ENCODE measurements at places on chromosomes 7 and 10.

- DNase-seq, result no peak
- no peaks in the 10 kb centered on the region for H3K36me3 ChIP-seq
- H3K4me1 ChIP-seq, result no peaks in the 10 kb centered on the region
- H3K27ac ChIP-seq, result no peak overlapping the region
- no peaks in the 10 kb centered on the region for H3K27me3 ChIP-seq
These were observed 101.2 kb downstream of the GRB10 start for GRCh38 chr7:50681432-50682045.

DNA sequence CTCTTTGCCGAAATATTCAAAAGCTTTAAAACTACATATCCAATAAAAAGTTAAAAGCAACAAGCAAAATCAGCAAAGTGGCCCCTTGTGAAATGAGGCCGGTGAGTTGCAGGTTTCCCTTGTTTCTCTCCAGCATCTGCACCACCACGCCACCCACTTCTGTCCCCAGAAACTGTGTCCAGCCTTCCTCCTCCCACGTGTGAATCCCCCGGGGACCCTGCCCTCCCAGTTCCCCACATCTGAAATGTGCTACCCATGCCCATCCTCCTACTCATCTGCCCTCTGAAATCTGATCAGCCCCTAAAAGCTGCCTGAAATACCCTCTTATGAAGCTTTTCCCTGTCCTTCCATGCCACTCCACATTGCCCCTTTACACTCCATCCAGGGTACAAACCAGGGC lies 3.8 kb downstream of the ALOX5 start:
- no peak overlapping the region for H3K4me3 ChIP-seq
- no peak overlapping the region for H3K27ac ChIP-seq
- H3K27me3 ChIP-seq, result no peaks in the 10 kb centered on the region
- DNase-seq, result no peak
- H3K4me1 ChIP-seq, result peaks cover 4% of the 10 kb centered on the region

DNA sequence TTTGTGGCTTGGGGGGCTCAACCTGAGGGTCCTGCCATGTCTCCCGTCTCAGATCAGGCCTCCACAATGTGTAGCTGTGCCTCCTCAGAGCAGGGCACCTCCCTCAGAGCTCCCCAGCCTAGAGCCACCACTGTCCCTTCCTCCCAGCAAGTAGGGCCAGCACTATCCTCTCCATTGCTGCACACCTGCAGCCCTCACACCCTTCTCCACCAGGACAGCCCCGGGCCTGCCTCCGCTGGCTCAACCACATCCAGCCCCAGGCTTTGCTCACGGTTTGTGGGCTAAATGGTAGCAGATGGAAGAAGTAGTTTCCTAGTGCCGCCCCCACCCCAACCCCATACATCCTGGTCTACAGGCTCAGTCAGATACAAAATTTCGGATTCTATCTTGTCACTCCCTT lies 10.1 kb downstream of the NFKB2 start:
- H3K27ac ChIP-seq, result no peak overlapping the region
- no peaks in the 10 kb centered on the region for H3K4me1 ChIP-seq
- peaks cover 25% of the 10 kb centered on the region for H3K27me3 ChIP-seq
- DNase-seq, result no peak

- DNase-seq, result no peak
- no peaks in the 10 kb centered on the region for H3K27me3 ChIP-seq
- no peaks in the 10 kb centered on the region for H3K4me1 ChIP-seq
- no peaks in the 10 kb centered on the region for H3K36me3 ChIP-seq
- no peak overlapping the region for H3K4me3 ChIP-seq
These were observed 71.9 kb downstream of the MRPL32 start for GRCh38 chr7:43004082-43004481.

- H3K27me3 ChIP-seq, result no peaks in the 10 kb centered on the region
- no peak for DNase-seq
- no peaks in the 10 kb centered on the region for H3K4me1 ChIP-seq
- no peak overlapping the region for H3K4me3 ChIP-seq
These were observed 74.6 kb downstream of the LRGUK start for GRCh38 chr7:134201569-134202261.

- no peaks in the 10 kb centered on the region for H3K4me1 ChIP-seq
- no peak overlapping the region for H3K4me3 ChIP-seq
- H3K36me3 ChIP-seq, result no peaks in the 10 kb centered on the region
- H3K27me3 ChIP-seq, result no peaks in the 10 kb centered on the region
- H3K27ac ChIP-seq, result no peak overlapping the region
These were observed 52.9 kb downstream of the BAMBI start for GRCh38 chr10:28730031-28730778.

DNA sequence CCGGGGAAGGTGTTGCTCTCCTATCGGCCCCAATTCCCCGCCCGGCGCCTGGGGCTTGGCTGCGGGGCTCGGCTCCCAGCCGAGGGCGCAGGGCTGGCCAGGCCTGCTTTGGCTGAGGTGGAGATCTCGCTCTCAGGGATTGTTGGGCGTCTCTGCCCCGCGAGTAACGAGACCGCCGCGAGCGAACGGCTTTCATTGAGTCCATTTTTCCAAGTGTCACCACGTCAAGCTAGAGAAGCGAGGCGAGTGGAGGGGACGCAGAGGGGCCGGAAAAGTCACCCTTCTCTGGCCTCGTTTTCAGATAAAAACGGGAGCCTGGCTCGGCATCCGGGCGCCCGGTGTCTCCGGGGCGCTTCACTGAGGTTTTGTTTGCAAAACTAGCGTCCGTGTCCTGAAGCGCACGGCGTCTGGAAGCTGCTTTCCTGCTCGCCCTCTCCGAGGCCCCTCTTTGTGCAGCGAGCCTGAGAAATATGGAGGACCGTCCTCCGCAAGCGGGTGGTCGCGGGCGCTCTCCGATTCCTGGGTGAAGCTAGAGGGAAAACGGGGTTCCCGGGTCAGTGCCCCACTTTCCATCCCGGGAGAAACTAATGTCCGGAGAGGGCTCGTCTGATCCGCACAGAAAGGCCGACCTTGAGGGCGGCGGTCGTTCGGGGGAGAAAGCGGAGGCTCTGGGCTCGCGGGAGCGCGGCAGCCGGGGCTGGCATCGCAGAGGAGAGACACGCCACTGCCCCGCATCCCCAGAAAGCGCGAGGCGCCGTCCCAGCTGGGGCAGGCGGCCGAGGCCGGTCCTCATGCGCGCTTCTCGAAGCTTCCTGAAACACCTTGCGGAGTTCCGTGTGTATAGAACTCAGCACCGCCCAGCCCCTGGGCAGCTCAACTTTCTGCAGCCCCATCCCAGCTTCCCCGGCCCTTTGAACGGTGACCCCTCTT lies 3.5 kb upstream of the EN2 start:
- H3K4me3 ChIP-seq, result no peak overlapping the region
- no peak overlapping the region for H3K27ac ChIP-seq
- H3K36me3 ChIP-seq, result no peaks in the 10 kb centered on the region
- peak; percentile 48 for DNase-seq

DNA sequence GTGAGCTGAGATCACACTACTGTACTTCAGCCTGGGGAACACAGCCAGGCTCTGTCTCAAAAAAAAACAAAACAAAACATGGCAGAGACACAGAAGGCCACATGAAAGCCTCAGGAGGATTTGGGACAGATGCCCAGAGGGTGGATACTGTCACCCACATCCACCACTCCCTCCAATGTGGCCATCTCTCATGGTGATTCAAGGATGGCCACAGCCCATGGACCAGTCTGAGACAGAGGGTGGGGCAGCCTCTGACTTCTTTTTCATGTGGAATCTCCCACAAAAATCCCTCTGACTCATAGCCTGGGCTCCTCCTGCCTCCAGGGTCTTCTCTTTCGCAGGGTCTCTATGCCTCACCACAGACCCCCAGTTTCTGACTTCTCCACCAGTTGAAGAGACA lies 59.0 kb upstream of the GTF2I start:
- H3K4me3 ChIP-seq, result no peak overlapping the region
- no peak for DNase-seq
- H3K36me3 ChIP-seq, result peaks cover 6% of the 10 kb centered on the region
- no peaks in the 10 kb centered on the region for H3K4me1 ChIP-seq

- H3K27me3 ChIP-seq, result no peaks in the 10 kb centered on the region
- no peaks in the 10 kb centered on the region for H3K36me3 ChIP-seq
- DNase-seq, result no peak
These were observed 88.8 kb downstream of the TFEC start for GRCh38 chr7:115941703-115942268.

GRCh38 chr10:114301177-114301576 lies 62.1 kb downstream of the VWA2 start:
- H3K4me3 ChIP-seq, result no peak overlapping the region
- H3K36me3 ChIP-seq, result no peaks in the 10 kb centered on the region

DNA sequence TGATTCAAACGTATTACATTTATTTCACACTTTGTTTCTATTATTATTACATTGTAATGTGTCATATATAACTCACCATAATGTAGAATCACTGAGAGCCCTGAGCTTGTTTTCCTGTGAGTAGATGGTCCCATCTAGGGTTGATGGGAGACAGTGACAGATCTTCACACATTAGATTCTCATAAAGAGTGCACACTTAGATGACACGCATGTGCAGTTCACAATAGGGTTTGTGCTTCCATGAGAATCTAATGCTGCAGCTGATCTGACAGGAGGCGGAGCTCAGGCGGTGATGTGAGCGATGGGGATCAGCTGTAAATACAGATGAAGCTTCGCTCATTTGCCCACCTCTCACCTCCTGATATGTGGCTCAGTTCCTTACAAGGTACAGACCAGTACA lies 36.1 kb downstream of the BMPER start:
- DNase-seq, result no peak
- no peaks in the 10 kb centered on the region for H3K27me3 ChIP-seq
- no peak overlapping the region for H3K4me3 ChIP-seq
- no peak overlapping the region for H3K27ac ChIP-seq
- H3K4me1 ChIP-seq, result peaks cover 7% of the 10 kb centered on the region

- no peak for DNase-seq
- no peak overlapping the region for H3K27ac ChIP-seq
- H3K4me3 ChIP-seq, result no peak overlapping the region
- H3K27me3 ChIP-seq, result no peaks in the 10 kb centered on the region
These were observed 40.3 kb downstream of the ANKRD7 start for GRCh38 chr7:118264836-118265235.

DNA sequence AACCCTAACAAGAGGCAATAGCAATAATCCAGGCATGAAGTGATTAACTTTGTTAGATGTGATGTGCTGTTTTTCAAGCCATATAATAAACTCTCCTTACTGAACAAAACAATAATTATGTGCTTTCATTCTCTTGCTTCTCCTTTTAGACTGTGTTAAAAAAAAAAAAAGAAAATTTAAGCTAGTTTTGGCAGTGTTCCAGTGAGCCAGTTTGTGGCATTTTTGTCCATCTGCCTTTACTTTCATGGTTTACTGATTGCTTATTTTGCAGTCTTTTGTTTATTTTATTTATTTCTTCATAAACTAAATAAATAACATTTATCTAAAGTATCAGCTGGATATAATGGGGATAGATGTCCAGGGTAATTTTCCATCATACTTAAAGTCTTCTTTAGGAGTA lies 625.3 kb downstream of the CNTNAP2 start:
- H3K4me3 ChIP-seq, result no peak overlapping the region
- H3K36me3 ChIP-seq, result no peaks in the 10 kb centered on the region
- DNase-seq, result no peak
- no peaks in the 10 kb centered on the region for H3K4me1 ChIP-seq
- no peak overlapping the region for H3K27ac ChIP-seq

DNA sequence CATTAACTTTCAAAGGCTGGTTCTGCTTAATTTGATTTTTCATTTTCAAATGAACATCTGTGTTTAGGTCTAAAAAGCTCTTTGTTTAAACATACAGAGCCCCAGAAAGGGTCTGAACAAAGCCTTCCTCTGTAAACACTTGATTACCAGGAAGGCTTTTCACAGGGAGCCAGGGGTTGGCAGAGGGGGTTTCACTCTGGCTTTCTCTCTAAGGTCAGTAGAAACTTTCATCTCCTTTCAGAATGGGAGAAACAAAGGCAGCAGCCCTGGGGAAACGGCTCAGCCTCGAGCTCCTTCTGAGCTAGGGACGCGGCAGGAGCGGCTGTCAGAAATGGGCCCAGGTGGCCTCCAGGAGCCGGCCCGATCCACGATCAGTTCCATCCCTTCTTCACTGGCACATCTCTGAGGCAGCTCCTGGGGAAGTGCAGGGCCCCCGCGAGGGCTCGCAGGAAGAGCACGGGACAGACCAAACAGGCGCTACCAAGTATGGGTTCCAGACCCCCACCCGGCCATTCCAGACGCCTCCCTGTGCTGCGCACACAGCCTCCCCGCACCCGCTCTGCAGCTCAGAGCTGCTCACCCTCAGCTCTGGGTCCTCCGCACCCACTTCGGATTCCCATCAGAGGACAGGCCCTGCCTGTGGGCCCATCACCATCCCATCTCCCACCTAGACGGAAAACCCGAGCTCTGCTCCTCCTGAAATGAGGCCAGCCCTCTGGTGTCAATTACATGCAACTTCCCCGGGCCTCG lies 124.1 kb downstream of the MAD1L1 start:
- no peak overlapping the region for H3K4me3 ChIP-seq
- H3K4me1 ChIP-seq, result peaks cover 3% of the 10 kb centered on the region
- no peaks in the 10 kb centered on the region for H3K27me3 ChIP-seq
- no peak overlapping the region for H3K27ac ChIP-seq
- H3K36me3 ChIP-seq, result no peaks in the 10 kb centered on the region

DNA sequence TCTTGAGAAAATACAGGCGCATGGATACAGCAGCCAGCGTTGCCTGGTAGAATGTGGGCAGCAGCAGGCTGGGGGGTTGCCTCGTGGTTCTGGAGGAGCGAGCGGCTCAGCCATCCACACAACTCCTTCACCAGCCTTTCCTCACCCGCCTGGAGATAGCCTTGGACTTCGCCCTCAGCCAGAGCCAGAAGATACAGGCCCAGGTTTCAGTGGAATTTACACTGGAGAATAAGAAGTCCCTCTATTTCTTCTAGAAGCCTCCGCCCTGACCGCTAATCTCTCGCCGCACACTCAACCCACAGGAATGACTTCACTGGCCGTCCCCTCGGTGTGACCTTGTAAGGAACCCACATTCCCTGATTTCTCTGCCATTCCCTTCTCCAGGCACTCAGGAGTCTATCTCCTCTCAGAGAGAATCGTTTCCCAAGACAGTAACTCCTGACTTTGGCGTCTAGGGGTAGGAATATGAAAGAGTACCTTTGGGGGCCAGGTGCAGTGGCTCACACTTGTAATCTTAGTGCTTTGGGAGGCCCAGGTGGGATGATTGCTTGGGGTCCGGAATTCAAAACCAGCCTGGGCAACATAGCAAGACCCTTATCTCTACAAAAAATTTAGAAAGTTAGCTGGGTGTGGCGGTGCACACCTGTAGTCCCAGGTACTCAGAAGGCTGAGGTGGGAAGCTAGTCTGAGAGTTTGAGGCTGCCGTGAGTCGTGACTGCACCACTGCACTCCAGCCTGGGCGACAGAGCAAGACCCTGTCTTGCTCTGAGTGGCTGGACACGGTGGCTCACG lies 52.0 kb upstream of the ECHDC3 start:
- H3K36me3 ChIP-seq, result no peaks in the 10 kb centered on the region
- DNase-seq, result no peak
- no peak overlapping the region for H3K4me3 ChIP-seq

GRCh38 chr10:25639646-25640045 lies 294.4 kb upstream of the MYO3A start:
- H3K36me3 ChIP-seq, result no peaks in the 10 kb centered on the region
- no peaks in the 10 kb centered on the region for H3K27me3 ChIP-seq
- DNase-seq, result peak; percentile 15
- H3K4me3 ChIP-seq, result no peak overlapping the region
- no peaks in the 10 kb centered on the region for H3K4me1 ChIP-seq
- H3K27ac ChIP-seq, result no peak overlapping the region

- DNase-seq, result no peak
- H3K27ac ChIP-seq, result no peak overlapping the region
- H3K27me3 ChIP-seq, result no peaks in the 10 kb centered on the region
These were observed 9.0 kb downstream of the GATAD1 start for GRCh38 chr7:92456236-92456635.

All from mesendoderm (in vitro differentiated cells).